ENCODE measurements at places on chromosomes 16 and 17. TPM values are rescaled to one million over a fixed set of nuclear protein-coding genes. Genes with fewer than 3 reads are reported as not detected.

DNA sequence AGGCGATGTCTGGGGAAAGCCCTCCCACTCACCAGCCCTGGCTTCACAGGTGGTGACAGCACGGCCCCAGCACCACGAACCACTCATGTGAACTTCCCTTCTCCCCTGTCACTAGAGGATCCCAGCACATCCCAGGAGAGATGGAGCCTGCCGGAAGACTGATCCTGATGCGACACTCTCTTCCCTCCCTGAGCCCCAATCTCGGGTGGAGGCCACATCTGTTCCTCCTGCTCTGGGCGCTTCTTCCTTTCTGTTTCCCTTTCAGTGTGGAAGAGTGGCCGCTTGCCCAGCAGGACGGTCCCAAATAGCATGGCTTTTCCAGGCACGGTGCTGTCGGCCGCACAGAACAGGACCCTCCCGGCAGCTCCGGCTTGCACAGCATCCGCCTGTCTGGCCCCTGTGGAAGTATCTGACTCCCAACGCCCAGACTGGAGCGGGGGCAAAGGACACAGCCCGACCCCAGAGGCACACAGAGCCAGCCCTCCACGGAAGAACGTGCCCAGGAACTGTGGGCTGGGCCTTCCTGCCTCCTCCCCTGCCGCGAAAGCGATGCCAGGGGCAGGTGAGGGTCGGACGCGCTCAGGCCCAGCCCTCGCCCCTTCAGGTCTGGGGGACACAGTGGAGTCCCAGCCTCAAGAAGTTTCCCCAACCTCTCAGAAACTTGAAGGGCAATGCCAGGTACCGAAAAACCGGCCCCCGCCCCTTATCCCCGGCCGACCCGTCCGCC lies 37.6 kb downstream of the CBFA2T3 start:
- no peak for DNase-seq
- H3K36me3 ChIP-seq, result no peaks in the 10 kb centered on the region
- no peak overlapping the region for H3K27ac ChIP-seq
- H3K4me1 ChIP-seq, result peaks cover 29% of the 10 kb centered on the region

DNA sequence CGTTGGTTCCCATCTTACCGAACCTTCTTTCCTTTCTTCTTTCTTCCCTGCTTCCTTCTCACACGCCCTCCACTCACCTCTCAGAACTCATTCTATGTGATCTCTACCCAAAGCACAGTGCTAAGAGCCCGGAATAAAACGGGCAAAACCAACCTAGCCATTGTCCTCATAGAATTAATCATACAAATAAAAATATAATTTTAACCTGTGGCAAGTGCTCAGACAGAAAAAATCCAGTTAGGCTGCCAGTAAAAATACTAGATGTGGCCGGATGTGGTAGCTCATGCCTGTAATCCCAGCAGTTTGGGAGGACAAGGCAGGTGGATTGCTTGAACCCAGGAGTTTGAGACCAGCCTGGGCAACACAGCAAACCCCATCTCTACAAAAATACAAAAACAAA lies 27.0 kb downstream of the BMERB1 start:
- no peaks in the 10 kb centered on the region for H3K27me3 ChIP-seq
- no peak for DNase-seq
- H3K36me3 ChIP-seq, result no peaks in the 10 kb centered on the region
- no peak overlapping the region for H3K4me3 ChIP-seq
- no peak overlapping the region for H3K27ac ChIP-seq
- peaks cover 39% of the 10 kb centered on the region for H3K4me1 ChIP-seq

DNA sequence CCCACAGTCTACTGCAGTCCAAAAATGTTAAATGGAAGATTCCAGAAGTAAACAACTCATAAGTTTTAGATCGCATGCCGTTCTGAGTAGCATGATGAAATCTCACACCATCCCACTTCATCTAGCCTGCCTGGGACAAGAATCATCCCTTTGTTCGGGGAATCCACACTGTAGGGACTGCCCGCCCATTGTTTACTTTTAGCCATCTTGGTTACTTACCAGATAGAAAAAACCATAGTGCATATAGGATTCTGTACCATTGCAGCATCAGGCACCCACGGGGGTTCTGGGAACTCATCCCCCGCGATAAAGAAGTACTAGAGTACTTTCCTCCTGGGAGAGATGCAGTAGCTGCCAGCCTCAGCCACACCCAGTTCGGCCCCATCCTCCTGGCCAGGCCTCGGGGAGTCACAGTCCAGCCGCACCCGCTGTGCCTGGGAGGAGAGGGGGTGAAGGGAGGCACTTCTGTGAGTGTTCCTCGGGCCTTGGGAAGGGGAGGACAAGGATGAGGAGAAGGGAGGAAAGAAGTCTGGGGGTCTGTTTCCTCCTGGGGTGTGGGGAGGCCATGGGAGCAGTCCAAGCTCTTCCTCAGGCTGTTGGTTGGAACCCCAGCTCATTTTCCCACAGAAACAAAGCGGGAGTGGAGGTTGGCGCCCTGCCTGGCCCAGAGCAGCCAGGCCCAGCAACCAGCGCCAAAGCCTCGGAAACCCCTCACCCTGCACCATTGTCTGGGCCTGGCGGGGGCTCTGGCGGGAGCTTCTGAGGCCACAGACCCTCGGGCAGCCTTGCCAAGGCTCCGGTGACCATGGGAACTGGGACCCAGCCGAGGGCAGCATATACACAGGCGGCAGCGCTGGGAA lies 8.9 kb downstream of the TRIM47 start:
- no peak overlapping the region for H3K4me3 ChIP-seq
- DNase-seq, result no peak
- no peaks in the 10 kb centered on the region for H3K27me3 ChIP-seq
- H3K27ac ChIP-seq, result peak overlapping the region; percentile 54
- peaks cover 59% of the 10 kb centered on the region for H3K4me1 ChIP-seq

The CCDC78 gene
- total RNA-seq, result 22.9 TPM

The MYH4 gene
- not detected for total RNA-seq

- no peaks in the 10 kb centered on the region for H3K36me3 ChIP-seq
- no peak for DNase-seq
- no peaks in the 10 kb centered on the region for H3K27me3 ChIP-seq
- H3K4me3 ChIP-seq, result no peak overlapping the region
- peaks cover 24% of the 10 kb centered on the region for H3K4me1 ChIP-seq
Observed at GRCh38 chr16:2016407-2016922, 3.1 kb upstream of the NPW start.

The KRT40 gene
- total RNA-seq, result not detected

DNA sequence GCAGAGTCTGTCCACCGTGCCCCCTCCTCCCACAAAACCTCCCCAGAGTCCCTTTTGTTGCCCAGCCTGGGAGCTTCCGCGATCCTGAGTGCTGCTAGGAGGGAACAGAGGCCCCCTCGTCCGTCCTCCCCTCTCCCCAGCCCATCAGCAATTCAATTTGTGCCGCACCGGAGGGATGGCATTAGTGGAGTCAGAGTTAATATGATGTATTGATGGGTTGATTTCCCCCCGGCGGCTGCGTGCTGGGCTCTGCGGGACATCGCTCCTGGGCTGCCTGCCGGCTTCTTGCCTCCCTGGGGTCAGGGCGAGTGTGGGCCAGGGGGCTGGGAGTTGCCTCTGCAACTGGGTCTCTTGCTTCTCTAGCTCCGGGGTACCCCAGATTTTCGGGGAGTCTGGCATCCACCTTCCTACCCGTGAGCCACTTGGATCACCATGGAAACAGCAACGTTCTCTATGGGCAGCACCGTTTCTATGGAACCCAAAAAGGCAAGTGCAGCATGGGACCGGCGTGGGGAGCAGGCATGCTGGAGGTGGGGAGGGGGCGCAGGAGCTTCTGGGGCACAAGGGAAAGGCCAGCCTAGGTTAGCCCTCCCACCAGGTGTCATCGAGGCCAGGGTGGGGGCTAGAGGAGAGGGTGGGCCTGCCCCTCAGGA lies 42.9 kb downstream of the BAHCC1 start:
- H3K27ac ChIP-seq, result no peak overlapping the region
- no peaks in the 10 kb centered on the region for H3K27me3 ChIP-seq
- no peak for DNase-seq
- H3K36me3 ChIP-seq, result no peaks in the 10 kb centered on the region
- peaks cover 21% of the 10 kb centered on the region for H3K4me1 ChIP-seq

The MMP25 gene
- total RNA-seq, result 2.5 TPM

The TP53TG3C gene
- not detected for total RNA-seq

GRCh38 chr17:41919840-41920579 lies 1.3 kb upstream of the ACLY start:
- peaks cover 21% of the 10 kb centered on the region for H3K4me1 ChIP-seq
- H3K36me3 ChIP-seq, result no peaks in the 10 kb centered on the region
- DNase-seq, result no peak
- peak overlapping the region; percentile 99 for H3K4me3 ChIP-seq
- peak overlapping the region; percentile 93 for H3K27ac ChIP-seq

The B3GNT9 gene
- total RNA-seq, result 3.8 TPM

The ALOX12 gene
- total RNA-seq, result not detected

GRCh38 chr16:66432429-66432828 lies 5.3 kb downstream of the BEAN1 start:
- peaks cover 36% of the 10 kb centered on the region for H3K27me3 ChIP-seq
- no peak overlapping the region for H3K27ac ChIP-seq

The SCARF1 gene
- total RNA-seq, result 2.2 TPM

- H3K4me3 ChIP-seq, result no peak overlapping the region
- H3K36me3 ChIP-seq, result no peaks in the 10 kb centered on the region
- H3K4me1 ChIP-seq, result peaks cover 9% of the 10 kb centered on the region
- no peak overlapping the region for H3K27ac ChIP-seq
- DNase-seq, result no peak
Observed at GRCh38 chr16:84566545-84567257, 51.2 kb downstream of the COTL1 start.

GRCh38 chr16:9138731-9139501 lies 47.5 kb downstream of the HAPSTR1 start:
- H3K27me3 ChIP-seq, result peaks cover 9% of the 10 kb centered on the region
- no peak overlapping the region for H3K4me3 ChIP-seq
- no peak overlapping the region for H3K27ac ChIP-seq
- peak; percentile 37 for DNase-seq
- H3K4me1 ChIP-seq, result peaks cover 13% of the 10 kb centered on the region

- H3K36me3 ChIP-seq, result peaks cover 25% of the 10 kb centered on the region
- H3K27me3 ChIP-seq, result no peaks in the 10 kb centered on the region
- peak within 1 kb of the TSS; percentile 73 for H3K4me3 ChIP-seq
- DNase-seq, result no peak
Observed at GRCh38 chr17:44219616-44220212, at the start of gene UBTF. Gene UBTF (minus strand): TSS chr17:44219675. CDS start chr17:44218229, 1,446 bp downstream.

DNA sequence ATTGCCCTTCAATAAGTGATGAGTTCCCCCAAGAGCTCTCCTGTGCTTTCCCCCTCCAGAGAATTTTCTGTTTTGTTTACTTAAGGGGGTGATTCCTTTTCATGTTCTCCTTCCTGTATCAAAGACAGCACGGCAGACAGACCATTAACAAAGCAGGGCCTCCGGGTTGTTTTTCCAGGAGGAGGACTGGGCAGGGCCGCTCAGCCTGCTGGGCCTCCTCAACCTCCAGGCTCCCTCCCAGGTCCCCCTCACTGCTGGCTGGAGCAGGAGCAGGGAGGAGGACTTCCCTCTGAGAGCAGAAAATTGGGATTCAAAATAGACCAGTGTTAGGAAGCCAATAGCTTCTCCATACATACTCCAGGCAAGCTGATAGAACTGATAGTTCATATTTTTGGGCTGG lies 20.4 kb downstream of the SDK2 start:
- no peaks in the 10 kb centered on the region for H3K4me1 ChIP-seq
- no peak for DNase-seq

DNA sequence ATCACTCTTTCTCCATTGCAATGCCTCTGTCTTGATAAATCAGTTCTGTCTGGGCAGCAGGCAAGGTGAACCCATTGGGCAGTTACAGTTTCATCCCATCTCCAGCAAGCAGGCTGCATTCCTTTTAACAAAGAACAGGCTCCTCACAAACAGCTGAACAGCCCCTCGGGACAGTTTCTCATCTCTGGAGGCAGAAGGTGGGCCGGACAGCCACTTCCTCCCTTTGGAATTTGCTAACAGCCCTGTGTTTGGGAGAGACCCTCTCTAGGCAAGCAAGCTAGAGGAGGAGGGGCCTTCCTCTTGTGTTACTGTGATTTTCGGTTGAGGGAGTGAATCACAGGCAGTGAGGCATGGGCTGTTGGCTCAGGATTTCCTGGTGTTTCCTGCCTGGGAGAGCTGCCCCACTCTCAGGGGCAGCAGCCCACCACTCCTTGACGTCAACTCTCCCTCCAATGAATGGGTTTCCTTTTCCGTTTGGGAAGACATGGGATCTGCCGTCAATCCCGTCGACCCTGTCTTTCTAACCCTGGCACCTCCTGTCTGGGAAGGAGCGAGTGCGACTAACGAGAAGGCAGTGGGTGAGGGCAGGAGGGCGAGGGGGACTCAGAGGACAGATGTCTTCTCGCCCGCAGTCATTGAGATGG lies 3.7 kb upstream of the PGS1 start:
- H3K27ac ChIP-seq, result no peak overlapping the region
- no peaks in the 10 kb centered on the region for H3K27me3 ChIP-seq
- no peak for DNase-seq
- no peaks in the 10 kb centered on the region for H3K36me3 ChIP-seq

- DNase-seq, result no peak
- no peaks in the 10 kb centered on the region for H3K27me3 ChIP-seq
- no peaks in the 10 kb centered on the region for H3K36me3 ChIP-seq
- no peak overlapping the region for H3K4me3 ChIP-seq
Observed at GRCh38 chr16:50531901-50532300, 16.3 kb upstream of the NKD1 start.

DNA sequence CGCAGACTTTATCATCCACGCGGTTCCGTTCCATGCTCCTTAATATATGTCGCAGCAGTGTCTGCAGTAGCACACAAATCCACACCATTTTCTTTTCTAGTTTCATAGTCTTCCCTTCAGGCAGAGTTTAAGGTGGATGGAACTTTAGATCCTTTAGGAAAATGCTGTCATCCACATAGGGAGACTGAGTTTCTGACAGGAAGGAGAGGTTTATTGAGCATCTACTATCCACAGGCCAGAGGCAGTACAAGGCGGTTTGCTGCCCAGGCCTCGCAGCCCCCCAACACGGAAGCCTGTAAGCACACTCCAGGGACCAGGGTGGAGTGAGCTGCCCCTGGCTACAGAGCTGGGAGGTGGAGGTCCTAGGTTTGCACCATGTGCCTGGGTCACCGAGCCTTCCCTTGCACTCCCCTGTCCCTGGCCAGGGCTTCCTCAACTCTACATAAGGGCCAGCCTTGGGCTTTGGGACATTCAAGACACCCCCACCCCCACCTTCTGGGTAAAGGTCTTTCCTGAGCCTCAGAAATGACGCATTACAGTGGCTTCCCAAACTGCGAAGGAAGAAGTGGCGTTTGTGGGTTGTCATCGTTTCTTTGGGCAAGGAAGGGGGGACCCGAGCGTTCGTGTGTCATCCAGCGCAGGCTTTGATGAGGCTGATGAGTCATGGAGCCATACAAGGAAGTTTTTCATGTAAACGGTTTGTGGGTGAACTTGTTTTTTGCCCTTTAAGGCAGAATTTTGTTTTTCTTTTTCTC lies 146.5 kb upstream of the PLCG2 start:
- H3K27me3 ChIP-seq, result no peaks in the 10 kb centered on the region
- peak; percentile 93 for DNase-seq
- peak overlapping the region; percentile 70 for H3K27ac ChIP-seq
- peak overlapping the region; percentile 35 for H3K4me3 ChIP-seq
- H3K36me3 ChIP-seq, result no peaks in the 10 kb centered on the region

The ZNF652 gene
- 27.8 TPM for total RNA-seq

- H3K27me3 ChIP-seq, result no peaks in the 10 kb centered on the region
- no peak for DNase-seq
- H3K4me3 ChIP-seq, result no peak overlapping the region
- H3K4me1 ChIP-seq, result no peaks in the 10 kb centered on the region
Observed at GRCh38 chr16:25966172-25967097, 274.7 kb downstream of the HS3ST4 start.
